IPS DF 19.7 (cell line): ENCODE measurements at places on chromosomes 3 and 15.

DNA sequence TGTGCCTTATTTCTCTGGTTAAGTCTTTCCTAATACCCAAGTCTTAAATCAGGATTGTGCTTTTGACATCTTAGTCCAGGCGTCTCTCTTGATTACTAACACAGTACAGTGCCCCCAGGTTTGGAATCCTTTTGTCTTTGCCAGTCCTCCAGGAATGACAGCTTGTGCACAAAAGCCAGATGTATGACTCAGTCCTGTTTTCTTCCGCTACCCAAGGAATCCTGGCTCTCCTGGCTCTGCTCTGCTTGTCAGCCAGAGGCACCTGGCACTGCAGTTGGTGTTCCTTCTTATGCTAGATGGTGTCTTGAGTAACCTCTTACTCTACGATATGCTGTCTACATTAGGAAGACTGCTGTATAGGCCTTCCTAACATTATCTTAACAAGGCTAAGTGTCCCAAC is 728.2 kb upstream of the NECTIN3 start:
- DNase-seq, result no peak

GRCh38 chr3:194312743-194313281 is 38.3 kb downstream of the CPN2 start:
- DNase-seq, result no peak

- no peak for DNase-seq
Observed at GRCh38 chr15:48177383-48177765, 721 bp downstream of the MYEF2 start.

- DNase-seq, result no peak
Observed at GRCh38 chr3:43326891-43327581, 40.7 kb downstream of the SNRK start.

DNA sequence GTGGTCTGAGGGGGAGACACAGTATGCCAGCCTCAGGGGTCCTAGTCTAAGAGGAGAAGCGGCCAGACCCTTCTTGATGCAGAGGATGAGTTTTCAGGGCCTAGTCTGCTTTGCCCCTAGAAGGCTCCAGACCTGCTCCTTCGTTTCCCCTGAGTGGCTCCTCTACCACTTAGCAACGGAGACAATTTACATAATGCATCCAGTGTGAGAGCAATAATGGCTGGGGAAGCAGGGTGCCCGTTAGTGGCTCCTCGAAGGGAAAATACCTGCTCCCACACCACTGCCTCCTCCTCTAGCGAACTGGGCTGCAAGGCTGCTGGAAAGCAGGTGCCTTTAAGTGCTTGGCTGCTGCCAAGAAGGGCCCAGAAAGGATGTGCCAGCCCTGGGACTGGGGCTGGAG is 38.9 kb downstream of the CACNA2D2 start:
- DNase-seq, result no peak

DNA sequence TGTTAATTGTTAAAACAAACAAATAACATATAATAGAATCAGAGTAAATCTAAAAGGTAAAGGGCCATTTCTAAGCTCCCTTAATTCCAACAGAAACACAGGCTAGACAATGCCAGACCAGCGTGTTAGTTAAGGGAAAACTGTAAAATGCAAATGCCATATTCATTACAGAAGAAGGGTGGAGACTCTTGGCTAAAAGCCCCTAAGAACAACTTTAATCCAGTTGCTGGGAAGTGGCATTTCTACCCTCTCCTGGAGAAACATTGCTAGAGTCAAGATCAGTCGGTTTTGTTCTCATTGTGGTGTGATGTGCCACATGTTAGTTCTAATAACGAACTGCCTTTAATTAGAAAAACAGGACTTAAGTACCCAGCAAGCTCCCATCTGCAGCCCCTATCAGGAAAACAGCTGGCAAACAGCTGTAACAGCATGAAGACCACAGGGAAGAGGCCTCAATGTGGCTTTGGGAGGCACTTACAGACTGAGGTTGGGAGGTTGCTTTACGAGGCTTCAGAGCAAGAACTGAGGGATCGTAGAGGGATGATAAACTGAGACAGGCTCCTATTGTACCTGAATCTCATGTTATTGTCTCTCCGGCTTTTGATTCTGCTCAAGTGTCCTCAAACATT is 1134.8 kb downstream of the ROBO1 start:
- no peak for DNase-seq

DNA sequence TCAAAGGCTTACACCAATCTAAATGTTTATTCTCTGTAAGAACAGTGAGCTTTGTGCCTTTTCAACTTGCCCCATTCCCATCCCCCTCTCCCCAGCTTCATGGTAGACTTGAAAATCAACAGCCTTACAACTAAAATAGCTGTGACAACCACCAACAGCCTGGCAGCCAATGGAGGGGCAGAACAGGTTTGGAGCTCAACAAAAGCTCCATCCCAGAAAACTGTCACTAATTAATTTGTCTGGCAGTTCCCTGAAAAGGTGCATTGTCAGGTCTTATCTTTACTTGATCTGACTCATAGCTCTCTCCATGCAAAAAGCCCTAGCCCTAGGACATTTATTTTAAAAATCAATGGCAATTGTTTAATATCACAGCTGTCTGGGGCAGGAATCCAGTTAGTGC is 22.6 kb downstream of the MTHFS start:
- DNase-seq, result no peak

- no peak for DNase-seq
Observed at GRCh38 chr3:184262764-184263179, 1.4 kb upstream of the CAMK2N2 start.

- peak; percentile 64 for DNase-seq
Observed at GRCh38 chr15:44726568-44727484, 9.5 kb upstream of the TRIM69 start.

GRCh38 chr3:150760431-150761200 is 2.4 kb downstream of the SIAH2 start:
- no peak for DNase-seq

GRCh38 chr3:193556841-193557240 is 2.1 kb upstream of the ATP13A4 start:
- DNase-seq, result no peak

DNA sequence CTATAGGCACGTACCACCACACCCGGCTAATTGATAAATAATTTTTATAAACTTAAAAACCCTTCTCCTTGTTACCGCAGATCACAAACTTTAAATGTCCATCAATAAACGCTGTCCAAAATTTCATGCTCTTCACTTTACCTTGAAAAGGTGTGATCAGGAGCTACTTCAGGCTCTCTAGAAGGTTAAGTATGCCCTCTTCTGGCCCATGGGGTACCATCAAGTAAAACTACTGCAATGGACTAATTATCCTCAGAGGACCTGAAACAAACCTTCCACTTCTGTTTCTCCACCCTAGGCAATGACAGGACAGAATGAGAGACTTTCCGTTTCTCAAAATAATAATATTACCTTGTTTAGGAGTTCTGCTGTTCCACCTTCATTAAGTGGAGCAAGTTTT is 9.2 kb downstream of the LZTFL1 start:
- DNase-seq, result no peak

- DNase-seq, result no peak
Observed at GRCh38 chr15:76939715-76940114, 8.2 kb downstream of the RCN2 start.

DNA sequence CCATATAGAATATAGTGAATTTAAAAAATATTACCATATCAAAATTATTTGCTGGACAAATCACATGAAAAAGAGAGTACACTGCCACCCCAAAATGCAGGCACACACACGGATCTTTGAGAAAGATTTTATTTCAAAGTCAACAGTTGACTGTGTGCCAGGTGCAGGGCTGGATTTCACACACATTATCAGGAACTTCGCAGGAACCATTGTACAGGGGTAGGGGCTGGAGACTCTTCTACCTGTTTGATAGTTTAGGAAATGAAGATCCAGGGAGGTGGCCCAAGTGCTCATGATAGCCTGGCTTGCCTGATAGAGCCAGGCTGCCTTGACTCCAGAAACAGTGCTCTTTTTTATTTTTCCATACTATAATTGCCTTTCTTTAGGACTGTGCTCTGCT is 54.2 kb downstream of the IL1RAP start:
- DNase-seq, result no peak

DNA sequence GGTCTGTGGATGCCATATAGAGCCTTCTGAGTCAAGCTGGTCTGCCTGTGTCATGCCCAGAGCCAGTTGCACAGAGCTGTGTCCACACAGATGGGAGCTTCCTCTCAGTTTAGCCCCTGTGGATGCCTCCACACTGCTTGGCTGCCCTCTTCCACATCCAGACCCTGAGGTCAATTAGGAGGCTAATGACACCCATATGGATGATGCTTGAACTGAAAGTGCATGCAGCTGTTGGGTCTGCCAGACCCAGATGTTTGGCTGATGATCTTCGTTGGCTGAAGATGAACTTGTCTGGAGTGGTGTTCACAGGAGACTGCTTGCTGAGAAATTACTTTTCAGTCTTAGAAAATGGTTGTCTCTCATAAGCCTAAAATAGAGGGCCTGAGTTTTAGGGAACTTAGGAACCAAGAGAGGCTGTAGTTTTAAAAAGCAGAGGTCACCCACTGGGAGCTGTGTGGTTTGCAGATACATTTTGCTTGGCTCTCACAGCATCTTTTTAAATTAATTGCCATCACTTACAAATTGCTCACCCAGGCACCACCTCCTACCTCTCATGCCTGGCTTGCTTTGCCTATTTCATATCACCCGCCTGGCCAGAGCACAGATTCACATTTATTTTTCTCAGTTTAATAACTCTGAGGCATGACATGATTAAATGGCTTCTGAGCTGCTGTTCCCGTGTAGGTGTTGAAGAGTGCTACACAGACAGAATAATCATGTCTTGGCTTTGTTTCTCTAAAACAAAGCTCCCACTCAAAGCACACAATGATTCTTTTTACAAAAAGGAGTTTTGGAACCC is 176.1 kb downstream of the MINAR1 start:
- DNase-seq, result no peak

DNA sequence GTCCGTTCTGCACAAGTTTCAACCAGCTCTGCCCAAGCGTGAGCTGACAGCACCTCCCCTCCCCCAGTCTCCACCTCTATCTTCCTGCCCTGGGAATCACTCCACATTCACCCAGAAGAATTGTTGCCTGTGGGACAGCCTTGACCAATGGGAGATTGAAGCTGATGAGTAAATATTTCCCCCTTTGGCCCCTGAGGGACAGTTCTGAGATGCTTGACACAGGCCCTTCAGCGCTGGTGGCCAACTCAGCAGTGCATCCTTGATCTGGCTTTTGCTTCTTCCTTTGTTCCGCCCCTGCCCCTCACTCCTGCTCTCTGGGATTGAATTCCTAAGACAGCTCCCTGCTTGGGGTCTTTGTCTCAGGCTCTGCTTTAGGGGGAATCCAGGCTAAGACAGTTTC is 13.1 kb upstream of the SKIC8 start:
- no peak for DNase-seq

DNA sequence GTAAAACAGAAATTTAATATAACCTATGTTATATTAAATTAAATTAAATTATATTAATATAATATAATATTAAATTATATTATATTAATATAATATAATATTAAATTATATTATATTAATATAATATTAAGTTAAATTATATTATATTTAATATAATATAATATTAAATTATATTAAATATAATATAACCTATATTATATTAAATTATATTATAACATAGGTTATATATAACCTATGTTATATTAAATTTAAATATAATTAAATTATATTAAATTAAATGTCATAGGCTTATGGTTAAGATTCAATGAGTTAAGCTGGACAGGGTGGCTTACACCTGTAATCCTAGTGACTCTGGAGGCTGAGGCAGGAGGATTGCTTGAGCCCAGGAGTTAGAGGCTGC is 40.6 kb upstream of the CNOT10 start:
- DNase-seq, result no peak

DNA sequence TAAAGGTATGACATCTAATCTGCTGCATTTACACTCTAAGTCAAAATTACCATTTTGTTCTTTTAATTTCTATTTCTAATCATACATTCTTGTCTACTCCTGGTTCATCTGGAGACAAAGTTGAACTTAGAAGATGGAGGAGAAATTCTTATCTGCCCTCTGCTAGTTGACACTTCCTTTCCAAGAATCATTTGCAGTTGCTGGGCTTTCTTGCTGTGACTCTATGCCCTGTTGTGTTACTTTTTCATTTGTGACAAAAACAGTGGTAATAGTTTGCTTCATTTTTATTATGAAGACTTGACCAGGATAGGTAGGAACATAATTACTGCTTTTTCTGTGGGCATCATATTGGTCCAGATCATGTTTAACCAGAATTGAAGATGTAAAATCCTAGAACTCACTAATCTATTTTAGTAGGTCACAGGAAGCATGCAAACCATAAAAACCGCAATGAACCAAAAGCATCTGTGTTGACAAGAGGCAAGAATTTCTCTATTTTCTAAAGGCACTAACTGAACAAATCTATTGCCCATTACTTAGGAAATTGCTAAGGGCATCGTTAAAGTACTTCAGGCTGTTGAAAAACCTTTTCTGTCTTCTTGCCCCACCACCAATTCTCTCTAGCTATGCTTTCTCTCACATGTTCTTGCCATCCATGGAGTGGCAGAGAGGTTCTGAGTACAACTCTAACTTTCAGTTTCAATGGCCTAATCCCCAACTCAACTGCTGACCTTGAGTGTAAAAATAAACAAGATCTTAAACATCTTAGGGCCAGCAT is 4.2 kb upstream of the CCR2 start:
- no peak for DNase-seq

DNA sequence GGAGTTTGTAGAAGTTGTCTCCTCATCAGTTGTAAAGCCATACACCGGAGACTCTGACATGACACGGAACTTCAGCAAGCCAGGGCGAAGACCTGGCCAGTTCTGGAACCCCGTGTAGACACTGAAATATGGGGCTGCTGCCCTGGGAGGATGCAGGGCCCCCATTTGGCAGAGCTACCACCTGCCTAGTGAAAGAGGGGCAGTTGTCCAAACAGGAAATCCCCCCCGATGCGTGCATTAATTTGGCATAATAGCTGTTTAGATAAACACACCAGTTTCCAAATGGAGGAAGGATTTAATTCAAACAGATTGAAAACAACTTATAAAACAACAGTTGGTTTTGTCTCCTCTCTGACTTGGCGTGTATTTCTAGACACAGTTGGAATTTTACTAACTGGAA is 357.2 kb downstream of the GABRG3 start:
- DNase-seq, result no peak

DNA sequence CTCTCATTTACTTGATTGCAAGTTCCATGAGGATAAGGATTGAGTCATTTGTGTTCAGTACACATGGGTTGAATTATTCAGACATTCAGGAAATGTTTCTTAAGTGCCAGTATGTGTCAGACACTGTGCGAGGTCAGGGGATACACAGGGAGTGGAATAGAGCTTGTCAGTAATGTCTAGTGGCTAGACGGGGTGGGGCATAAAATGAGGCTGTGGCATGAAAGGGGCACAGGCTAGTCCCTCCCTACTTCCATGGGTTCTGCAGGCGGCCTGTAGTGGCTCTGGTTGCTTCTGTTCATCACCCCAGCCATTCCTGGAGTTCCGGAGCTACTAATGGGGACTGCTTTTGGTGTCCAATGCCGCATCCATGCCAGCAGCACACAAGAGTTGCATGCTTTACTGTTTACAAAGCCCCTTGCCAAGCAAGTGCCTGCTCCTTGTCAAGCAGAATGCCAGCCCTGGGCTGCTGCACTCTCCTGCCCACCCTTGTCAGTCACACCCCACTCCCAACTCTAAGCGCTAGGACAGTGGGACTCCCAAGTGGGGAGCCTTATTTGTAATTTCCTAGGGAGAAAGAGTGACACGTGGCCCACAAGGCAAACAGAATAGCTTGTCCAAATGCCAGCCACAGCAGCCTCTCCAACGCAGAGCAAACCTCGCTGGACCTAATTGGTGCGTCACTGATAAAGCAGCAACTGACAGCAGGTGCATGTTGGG is 70.8 kb downstream of the RAB11A start:
- DNase-seq, result no peak
